ENCODE measurements at places on chromosomes 16 and 17.

- no peak for DNase-seq
Measured at GRCh38 chr16:89795676-89796075, 20.8 kb downstream of the FANCA start.

GRCh38 chr16:3618769-3619141, 7.3 kb upstream of the SLX4 start:
- no peak for DNase-seq

GRCh38 chr17:74631468-74632450, 8.2 kb upstream of the CD300E start:
- DNase-seq = no peak

GRCh38 chr17:5467416-5467815, 1.4 kb downstream of the DHX33 start:
- DNase-seq = no peak

DNA sequence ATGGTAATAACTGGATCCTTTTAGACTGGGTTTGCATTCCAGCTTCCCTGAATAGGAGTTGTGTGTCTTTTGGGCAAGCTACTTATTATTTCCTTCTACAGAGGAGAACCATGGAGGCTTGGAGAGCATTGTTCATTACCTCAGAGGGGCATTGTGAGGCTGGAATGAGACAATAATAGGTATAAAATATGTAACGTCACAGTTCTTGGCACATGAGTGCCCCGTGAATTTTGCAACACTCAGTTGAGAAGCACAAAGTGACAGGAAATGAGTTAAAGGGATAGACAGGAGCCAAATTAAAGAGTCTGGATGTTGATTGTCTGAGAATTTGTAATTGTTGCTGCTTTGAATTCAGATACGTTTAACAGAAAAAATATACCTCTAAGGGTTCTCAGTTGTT, 92.2 kb downstream of the CDH8 start:
- no peak for DNase-seq

DNA sequence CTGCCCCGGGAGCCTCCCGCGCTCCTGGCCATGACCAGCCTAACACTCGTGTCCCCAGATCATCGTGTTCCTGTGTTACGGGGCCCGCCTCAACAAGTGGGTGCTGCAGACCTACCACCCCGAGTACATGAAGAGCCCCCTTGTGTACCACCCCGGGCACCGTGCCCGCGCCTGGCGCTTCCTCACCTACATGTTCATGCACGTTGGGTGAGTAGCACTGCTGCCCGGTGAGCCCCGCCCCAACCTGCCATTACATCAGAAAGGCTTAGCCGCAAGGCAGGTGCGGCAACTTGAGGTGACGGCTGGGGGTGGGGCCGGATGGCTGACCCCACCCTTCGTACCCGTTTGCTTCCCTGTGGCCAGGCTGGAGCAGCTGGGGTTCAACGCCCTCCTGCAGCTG, 1.4 kb downstream of the RHBDL1 start:
- DNase-seq = no peak

GRCh38 chr16:58492735-58493134, 7.2 kb upstream of the NDRG4 start:
- DNase-seq = no peak

GRCh38 chr16:10919003-10919351, 23.3 kb downstream of the DEXI start:
- no peak for DNase-seq

DNA sequence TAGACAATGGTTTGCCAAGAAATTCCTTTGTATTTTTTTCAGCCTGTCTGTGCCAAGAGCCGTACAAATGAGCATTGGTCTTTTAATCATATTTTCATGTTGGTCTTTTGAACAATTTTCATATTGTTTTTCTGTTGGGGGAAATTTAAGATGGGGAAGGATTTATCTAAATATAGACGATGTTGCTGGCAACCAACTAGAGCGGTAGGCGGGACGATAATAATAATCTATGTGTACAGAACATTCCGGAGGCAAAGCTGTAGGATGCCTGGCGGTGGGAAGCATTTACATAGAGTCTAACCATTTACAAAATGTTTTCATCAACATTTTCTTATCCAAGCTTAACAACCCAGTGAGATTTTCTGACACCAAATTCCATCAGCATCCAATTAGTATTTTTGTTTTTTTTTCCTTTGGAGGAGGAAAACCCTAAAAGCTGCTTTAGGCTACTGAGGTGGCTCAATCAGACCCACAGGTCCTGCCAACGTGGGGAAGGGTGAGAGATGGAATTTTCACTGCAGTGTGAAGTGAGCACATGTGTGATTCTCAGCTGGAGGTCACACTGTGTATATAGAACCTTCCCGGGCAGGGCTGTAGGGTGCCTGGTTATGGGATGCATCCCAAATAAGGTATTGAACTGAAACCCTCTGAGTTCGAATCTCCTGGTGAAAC, 11.7 kb upstream of the SEC14L1 start:
- no peak for DNase-seq

DNA sequence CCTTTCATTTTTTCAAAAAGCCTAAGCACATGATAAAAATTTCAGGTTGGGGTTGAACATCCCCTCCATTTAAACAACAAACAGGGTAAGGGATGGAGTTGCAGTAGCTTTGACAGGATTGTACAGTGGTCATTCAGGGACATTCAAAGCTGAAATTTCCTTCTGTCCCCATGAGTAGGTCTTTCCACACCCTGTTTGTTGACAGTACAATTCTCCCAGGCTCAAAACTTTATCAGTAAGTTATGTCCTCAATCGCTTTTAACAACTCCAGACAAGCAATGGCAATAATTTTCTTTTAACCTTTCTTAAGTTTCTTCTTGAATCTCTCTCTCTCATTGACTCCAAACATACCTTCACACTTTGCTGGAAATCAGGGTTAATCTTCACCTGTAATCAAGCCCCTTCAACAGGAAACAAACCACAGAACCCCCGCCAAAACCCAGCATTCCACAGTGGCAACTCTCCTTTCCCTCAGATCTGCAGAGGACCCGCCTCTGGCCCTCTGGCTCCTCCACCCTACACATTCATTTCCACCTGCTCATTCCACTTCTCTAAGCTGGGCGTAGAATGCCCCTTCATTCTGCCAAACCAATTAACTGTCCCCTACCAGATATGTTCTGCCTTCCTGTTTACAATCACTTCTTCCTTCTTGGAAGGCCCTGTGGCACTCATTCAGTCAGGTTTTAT, 20.7 kb downstream of the TXNDC11 start:
- DNase-seq = no peak

DNA sequence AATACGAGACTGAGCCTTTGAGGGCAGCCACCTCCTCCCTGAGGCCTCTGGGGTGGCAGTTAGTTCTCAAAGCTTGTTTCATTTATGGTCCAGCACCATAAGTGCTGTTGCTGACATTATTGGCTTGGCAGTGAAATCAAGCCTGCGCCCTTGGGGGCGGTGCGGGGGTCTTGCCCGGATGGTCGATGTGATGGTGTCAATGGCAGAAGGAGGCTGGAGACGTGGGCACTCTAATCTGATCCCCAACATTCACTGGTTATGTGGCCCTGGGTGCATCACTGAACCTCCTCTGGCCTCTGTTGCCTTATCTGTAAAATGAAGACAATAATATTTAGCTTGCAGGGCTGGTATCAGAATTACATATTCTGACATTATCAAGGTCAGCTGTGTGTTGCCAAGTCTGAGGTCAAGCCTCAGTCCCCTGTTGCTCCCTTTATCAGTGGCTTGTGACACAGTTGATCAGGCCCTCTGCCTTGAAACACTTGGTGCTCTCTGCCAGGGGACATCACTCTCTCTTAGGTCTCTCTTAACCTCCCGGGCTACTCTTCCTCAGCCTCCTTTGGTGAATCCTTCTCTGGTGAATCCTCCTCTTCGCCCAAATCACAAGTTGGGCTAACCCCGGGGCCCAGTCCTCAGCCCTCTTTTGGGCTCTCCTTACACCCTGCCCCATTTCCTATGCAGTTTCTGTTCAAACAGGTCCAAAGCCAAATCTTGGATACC, 11.8 kb upstream of the TMEM220 start:
- no peak for DNase-seq

- DNase-seq = no peak
Measured at GRCh38 chr17:80102664-80103448, 1.5 kb downstream of the GAA start.

- DNase-seq = no peak
Measured at GRCh38 chr17:59627274-59627673, 7.6 kb downstream of the CLTC start.

- no peak for DNase-seq
Measured at GRCh38 chr16:77868052-77868451, 79.7 kb downstream of the VAT1L start.

DNA sequence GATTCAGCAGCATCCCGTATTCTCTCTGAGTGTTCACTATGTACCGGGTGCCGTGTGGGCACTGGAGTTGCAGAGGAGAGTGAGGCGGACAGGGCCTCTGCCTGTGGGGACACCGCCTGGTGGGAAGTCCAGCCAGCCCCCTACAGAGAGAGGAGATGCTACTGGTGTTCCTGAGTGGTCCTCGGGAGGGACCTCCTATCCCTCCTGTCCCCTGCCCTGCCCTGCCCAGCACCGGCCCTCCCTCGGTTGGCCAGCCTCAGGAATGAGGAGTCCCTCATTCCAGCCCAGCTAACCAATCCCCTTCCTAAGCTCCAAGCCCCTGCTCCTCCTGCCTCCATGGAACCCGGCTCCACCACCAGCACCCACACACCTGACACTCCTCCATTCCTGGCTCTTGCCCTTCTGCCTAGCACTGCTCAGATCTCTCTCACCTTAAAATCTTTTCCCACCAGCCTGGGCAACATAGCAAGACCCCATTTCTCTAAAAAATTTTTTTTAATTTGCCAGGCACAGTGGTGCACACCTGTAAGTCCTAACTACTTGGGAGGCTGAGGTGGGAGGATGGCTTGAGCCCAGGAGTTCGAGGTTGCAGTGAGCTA, 2.0 kb downstream of the ASGR2 start:
- no peak for DNase-seq

GRCh38 chr16:68298907-68299561, 11.7 kb downstream of the SLC7A6OS start:
- DNase-seq = no peak

GRCh38 chr17:1137465-1137894, 42.3 kb downstream of the ABR start:
- DNase-seq = no peak

Data from stimulated activated CD4-positive, alpha-beta T cell treated with anti-CD3 and anti-CD28 coated beads, Interleukin-2, amount 100 ng/mL, for 24 hours (primary cell).